Right renal cortex interstitium (tissue), 3 donors: ENCODE measurements at places on chromosomes 3 and 15. TPM values are rescaled to one million over a fixed set of nuclear protein-coding genes. Genes with fewer than 3 reads are reported as not detected.

- DNase-seq, result no peak
These were observed 332.8 kb downstream of the ULK4 start for GRCh38 chr3:41629072-41629471.

- DNase-seq, result no peak
These were observed 81.5 kb downstream of the DIPK2A start for GRCh38 chr3:144053121-144053520.

DNA sequence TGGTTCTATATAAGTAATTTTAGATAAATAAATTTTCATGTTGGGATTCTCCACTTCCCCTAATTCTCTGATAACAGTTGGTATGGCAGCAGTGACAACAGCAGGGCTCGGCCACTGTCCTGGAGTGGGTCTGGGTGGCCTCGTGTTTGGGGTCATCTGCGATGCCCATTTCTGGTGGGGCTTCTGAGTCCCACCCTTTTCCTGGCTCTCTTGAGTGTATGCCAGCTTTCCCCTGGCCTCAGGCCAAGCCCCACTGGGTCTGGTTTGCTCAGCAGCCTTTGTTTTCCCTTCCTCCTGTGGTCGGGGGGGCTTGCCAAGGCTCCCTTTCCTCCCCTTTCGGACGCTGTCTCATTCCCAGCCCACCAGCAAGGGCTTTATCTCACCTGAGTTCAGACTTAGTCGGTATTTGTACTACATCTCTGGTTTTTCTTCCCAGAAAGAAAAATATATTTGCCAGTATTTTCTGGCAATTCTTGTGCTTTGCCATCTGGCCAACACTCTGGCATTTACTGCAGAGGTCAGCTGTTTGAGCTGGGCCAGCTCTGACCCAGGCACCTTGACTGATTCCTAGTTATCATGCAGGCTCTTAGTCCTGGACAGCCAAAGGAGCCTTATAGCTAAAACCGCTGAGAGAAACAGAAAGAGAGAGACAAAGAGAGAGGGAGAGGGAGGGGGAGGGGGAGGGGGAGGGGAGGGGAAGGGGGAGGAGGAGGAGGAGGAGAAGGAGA lies 35.2 kb downstream of the MYZAP start:
- DNase-seq, result no peak

DNA sequence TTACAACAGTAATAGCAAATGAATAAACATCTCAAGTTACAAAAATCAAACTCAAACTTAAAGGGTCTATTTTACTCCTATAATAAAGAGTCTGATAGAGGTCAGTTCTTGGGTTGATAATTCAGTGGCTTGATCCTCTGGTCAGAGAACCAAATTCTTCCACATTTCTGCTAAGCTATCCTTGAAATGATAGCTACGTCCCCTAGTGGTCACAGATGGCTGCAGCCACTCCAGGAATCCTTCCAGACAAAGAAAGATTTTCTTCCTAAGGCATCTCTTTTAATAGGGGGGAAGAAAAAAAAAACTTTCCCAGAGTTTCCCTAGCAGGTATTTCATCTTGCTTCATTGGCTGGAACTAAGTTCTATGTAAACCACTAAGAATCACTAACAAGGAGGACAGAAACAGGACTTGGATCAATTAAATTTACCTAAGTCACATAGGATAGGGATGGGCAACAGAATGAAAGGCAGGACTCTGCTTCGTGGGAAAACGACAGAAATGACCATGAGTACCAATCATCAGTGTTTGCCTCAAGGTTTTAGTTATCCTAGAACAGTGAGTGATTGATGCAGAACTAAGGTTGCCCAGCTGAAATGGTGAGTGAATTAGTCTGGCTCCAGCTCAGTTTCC lies 160.7 kb downstream of the STAC start:
- DNase-seq, result no peak

DNA sequence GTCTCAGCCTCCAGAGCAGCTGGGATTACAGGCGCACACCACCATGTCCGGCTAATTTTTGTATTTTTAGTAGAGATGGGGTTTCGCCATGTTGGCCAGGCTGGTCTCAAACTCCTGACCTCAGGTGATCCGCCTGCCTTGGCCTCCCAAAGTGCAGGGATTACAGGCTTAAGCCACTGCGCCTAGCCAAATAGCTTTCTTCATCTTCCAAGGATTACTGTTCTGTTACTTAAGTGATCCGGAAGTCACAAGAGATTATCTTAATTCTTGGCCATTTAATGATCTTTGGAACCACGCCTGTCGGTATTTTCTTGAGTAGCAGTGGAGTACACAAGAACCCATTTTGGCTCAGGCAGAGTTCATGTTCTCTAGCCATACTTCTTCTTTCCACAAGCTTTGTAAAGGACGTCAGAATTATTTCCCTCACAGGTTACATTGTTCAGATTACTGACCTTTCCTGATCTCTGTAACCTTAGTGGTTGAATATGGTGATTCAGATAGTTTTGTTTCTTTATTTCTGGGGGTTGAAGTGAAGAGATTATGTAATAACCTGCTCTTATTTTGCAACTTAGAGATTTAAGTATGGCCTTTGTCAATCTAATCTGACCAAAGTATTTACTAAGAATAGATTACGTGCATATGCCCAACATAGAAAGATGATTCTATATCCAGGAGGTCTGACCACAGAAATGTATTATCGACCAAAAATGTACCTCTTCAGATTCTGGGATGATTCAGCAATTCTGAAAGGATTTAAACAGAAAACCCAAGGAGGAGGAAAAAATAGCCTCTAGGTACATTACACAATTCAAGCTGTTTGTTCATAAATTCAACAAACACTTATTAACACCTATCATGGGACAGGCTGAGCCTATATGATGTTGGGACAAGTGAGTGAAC lies 132.2 kb downstream of the GREM1 start:
- no peak for DNase-seq

GRCh38 chr3:170022336-170022735 lies 15.5 kb upstream of the GPR160 start:
- DNase-seq, result no peak

NR2E3 gene
- 0.21 TPM for polyA plus RNA-seq
